ENCODE measurements at places on chromosomes 5 and 9.

- no peak for DNase-seq
Measured at GRCh38 chr9:114061292-114061691, 16.8 kb downstream of the AMBP start.

DNA sequence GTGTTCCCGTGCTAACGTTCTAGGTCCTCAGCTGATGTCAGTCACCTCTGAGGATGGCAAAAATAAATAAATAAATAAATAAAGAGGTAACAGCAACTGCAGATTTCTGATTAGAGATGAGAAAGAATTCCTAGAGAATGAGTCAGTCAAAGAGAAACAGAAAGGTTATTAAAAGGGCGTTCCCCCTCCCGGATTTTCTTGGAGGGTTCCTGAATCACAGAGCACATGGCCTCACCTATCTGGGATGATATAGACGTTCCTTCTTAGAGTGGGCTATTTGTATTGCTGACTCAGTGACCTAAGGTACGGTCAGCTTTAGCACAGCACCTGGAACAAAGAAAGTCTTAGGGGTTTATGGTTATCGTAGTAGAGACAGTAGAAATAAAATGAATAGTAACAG, 30.6 kb downstream of the HTR4 start:
- no peak for DNase-seq

GRCh38 chr5:149358868-149359495, 1.1 kb downstream of the PCYOX1L start:
- DNase-seq: no peak

GRCh38 chr9:4266602-4267001, 33.3 kb downstream of the GLIS3 start:
- DNase-seq: no peak

- DNase-seq: no peak
Measured at GRCh38 chr9:112506571-112506970, 19.9 kb downstream of the KIAA1958 start.
